ENCODE measurements at places on chromosomes 6 and 20.

- DNase-seq: no peak
These were observed 122.8 kb downstream of the C6orf118 start for GRCh38 chr6:165186441-165187205.

- DNase-seq: no peak
These were observed 56.1 kb downstream of the DACT2 start for GRCh38 chr6:168263351-168263905.

GRCh38 chr6:139373154-139373927, 1.1 kb downstream of the CITED2 start:
- peak; percentile 80 for DNase-seq

DNA sequence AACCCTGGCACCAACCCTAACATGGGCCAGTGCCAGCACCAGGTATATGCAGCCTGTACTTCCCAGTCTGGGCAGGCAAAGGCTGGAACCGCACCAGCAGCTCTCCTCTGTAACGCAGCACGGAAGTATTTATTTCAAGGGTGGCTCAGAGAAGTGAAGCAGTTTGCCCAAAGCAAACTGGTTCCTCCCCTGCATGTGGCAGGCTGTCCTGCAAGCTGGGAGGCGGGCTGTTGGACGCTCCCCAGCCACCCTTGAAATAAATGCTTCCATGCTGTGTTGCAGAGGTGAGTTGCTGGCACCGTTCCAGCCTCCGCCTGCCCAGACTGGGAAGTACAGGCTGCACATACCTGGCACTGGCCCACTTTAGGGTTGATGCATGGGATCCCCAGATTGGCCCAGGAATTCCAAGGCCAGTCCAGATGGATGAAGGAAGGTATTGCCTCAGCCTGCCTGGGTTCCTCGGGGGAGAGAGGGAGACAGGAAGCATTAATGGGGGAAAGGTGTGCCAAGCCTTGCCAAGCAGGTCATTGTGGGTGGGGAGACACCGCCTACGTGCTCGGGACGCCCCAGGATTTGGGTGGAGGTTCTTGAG, 49.8 kb downstream of the PPARD start:
- no peak for DNase-seq

- DNase-seq: no peak
These were observed 398.7 kb upstream of the MARCKS start for GRCh38 chr6:113458368-113459010.

DNA sequence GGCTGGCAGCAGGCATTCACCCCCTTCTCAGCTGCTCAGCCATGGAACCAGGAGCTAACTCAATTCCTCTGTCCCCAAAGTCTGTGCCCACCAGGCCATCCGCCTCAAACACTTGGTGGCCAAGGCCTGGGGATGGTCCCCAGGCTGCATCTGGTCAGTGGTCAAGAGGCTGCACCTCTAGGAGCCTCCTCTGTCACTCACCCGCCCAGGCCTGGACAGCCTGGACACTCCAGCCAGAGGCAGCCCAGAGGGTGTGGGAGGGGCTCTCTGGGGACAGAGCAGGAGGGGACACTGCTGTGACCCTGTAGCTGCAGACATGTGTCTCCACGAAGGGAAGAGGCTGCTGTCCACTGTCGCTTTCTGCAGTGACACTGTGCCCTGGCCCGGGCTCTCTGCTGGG, 416.6 kb upstream of the SULF2 start:
- no peak for DNase-seq

GRCh38 chr6:39623750-39624149, 101.5 kb downstream of the KIF6 start:
- no peak for DNase-seq

- no peak for DNase-seq
These were observed 89.5 kb downstream of the SLX4IP start for GRCh38 chr20:10524643-10525042.

GRCh38 chr6:71056656-71057055, 99.8 kb upstream of the B3GAT2 start:
- DNase-seq: no peak

DNA sequence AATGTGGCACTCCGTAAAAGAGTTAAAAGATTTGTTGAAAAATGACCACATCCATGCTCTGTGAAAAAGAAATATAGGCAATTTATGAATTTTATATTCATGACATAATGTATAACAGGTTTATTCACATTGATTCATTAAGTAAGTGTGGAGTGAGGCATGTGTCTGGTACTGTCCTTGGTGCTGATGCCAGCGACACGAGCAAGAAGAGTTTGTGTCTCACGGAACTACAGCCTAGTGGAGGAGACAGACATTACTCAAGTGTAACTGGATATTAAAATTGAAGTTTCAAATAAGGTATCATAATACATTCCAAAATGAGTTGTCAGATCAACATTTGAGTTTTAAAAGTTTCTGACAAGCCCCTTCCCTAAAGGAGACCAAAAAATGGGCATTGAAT, 158.2 kb upstream of the PRND start:
- DNase-seq: peak; percentile 44

GRCh38 chr6:110530671-110531070, 54.3 kb upstream of the SLC22A16 start:
- no peak for DNase-seq

GRCh38 chr20:24501764-24502556, 32.5 kb downstream of the SYNDIG1 start:
- no peak for DNase-seq

- DNase-seq: no peak
These were observed 23.1 kb upstream of the PREX1 start for GRCh38 chr20:48850977-48851299.

GRCh38 chr6:107668743-107669474, 155.2 kb downstream of the SCML4 start:
- no peak for DNase-seq

DNA sequence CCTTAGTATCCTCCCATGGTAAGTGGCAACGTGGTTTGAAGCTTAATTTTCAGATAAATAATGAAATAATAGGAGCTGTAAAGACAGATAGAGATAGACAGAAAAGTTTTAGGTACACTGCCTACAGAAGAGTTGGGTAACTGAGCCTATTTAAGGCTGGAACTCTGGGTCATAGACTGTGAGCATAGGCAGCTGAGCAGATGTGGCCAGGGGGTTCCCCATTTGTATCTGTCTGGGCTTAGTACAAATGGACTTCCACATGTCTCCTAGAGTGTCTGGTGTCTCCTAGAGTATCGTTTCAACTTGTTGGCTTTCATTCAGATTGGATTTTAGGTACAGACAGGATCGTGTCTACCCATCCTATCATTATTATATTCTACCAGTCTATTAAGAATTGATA, 649.8 kb downstream of the DHX35 start:
- no peak for DNase-seq

DNA sequence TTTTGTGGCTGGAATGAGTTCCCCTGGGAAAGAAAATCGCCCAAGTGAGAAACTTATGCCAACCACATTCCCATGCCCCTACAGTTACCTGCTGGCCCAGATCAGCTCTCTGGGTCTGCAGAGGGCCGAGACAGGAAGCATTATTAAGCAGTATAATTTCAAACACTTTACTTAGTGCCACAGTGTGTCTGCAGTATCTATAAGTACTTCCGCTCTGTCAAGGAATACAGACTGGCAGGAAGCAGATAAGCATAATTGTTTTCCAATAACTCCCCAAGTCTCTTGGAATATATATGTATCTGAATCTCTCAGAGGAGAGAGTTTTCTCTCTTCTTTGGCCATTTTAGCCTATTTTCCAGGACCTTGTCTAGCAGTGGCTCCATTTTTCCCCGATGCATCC, 24.9 kb downstream of the SAYSD1 start:
- DNase-seq: no peak

DNA sequence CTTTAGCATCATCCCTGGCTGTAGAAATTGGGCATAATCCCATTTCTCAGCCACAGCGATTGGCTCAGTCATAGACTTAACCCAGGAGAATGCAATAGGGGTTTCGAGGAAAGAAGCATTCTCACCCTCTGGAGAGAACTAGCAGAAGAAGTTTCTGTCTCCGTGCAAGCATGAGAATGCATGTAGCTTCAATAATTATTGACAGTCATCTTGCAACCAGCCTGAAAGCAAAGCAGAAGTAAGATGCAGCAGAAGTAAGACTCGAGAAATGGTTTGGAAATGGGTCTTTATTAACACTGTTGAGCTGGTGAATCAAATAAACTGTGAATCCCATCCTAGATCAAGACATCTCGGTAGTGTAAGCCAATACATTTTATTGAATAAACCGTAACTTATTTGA, 828.8 kb upstream of the GJE1 start:
- DNase-seq: no peak

DNA sequence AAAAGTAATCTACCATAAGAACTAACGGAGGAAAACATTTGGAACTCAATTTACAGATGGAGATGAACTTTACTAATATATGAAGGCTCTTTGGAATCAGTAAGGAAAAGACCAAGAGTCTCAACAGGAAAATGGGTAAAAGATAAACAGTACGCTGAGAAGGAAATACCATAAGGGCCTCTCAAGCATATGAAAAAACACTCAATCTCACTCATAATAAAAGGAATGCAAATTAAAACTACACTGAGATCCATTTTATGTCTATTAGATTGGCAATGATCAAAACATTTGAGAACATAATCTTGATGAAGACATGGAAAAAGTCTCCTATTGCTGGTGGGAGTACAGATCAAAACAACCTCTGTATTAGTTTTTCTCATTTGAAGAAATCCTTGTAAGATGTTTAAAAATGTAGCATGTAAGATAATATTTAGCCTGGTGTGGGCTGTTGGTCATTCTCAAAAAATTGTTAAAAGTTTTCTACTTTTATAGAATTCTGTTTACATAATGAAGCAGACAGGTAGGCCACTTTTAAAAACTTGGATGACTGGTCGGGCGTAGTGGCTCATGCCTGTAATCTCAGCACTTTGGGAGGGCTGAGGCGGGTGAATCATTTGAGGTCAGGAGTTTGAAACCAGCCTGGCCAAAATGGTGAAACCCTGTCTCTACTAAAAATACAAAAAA, 14.5 kb downstream of the REV3L start:
- DNase-seq: no peak

DNA sequence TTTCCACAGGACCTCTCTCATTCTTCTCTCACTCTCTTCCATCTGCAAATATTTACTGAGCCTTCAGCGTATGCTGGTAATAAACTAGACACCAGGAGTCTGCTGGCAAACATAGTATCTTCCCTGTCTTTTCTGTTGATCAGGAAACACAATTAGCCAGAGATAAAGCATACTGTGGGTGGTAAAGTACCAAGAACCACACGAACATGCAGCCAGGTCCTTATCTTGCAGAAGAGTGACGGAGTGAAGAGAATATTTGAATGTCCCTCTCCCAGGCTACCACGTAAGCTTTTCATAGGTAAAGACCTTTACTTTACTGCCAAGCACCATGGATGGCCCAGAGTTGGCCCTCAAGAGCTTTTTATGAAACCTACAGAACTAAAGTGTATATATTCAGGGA, 13.3 kb downstream of the FHL5 start:
- DNase-seq: no peak

- DNase-seq: no peak
These were observed 37.4 kb downstream of the TOMM6 start for GRCh38 chr6:41824571-41825569.

- DNase-seq: no peak
These were observed 11.6 kb downstream of the SOX4 start for GRCh38 chr6:21605166-21605565.

- DNase-seq: no peak
These were observed 34.7 kb downstream of the SUN5 start for GRCh38 chr20:32969356-32970114.

- no peak for DNase-seq
These were observed 250.5 kb upstream of the PRND start for GRCh38 chr20:4471221-4471620.

DNA sequence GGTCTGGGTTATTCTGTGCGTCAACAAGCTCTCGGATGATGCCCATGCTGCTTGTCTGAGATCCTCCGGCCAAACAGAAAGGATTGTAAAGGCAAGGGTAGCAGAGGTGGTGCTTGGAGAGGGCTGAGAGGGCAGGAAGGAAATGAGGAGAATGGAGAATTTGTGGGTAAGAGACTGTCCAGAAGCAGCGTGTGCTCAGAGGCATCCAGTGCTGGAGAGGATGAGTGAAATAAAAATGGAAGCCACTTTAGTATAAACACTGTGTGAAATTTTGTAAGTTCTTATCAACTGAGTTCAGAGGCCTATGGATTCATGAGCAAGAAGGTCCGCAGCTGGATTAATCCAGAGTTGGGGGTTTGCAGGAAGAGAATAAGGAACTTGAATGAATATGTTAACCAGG, 59.5 kb downstream of the ADGRG6 start:
- DNase-seq: no peak

GRCh38 chr6:109092074-109092473, 2.6 kb downstream of the SESN1 start:
- DNase-seq: no peak

DNA sequence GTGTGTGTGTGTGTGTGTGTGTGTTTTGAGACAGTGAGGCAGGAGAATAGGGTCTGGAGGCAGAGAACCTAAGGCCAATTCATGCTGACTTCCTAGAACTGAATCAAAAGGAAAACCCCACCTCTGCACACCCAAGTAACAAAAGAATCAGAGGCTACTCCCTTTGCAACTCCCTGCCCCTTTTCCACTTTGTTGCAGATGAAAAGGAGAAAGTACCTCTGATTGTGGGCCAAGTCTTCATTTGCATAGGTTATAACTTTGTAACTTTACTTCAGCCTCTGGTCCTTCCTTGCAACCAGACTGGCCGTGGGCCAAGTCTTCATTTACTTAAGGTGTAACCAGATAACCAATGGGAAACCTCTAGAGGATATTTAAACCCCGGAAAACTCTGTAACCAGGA, 168.8 kb downstream of the EYA2 start:
- no peak for DNase-seq

- no peak for DNase-seq
These were observed 47.1 kb upstream of the PMEPA1 start for GRCh38 chr20:57756921-57757320.

GRCh38 chr20:1766731-1767130, 109.2 kb upstream of the SIRPG start:
- DNase-seq: no peak

DNA sequence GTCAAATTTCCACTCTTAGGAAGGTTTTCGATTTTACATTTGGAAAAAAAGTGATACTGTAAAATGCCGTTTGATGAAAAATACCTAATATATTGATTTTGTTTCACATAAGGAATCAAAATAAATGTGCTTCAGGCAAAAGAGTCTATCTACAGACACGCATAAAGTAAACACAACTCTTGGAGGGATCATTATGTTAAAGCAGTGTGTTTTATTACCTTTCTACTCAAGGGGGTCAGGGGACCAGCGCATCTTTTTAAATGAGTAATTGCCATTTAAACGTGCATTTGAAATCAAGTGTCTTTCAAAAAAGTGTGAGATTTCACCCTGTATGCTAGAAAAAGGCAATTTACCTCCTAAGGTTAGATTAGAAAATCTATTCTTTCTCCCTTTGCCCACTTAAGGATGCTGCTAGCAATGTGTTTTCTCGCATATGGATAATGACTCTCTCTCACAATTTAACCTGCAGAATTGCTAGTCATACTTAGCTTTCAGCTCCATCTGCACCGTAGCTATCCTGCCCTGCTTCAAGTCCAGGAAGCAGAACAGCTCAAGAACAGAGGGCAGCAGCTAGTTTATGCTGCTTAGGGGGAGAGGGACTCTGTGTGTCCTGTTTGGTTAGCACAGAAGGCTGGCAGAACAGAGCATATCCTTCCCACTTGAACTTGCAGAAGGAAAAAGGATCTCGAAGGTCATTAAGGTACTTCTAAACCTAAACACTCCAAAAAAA, 35.0 kb downstream of the NKAIN2 start:
- DNase-seq: no peak

All from right hindlimb (tissue), 1 donor.